ENCODE measurements at places on chromosomes 5 and 9. TPM values are rescaled to one million over a fixed set of nuclear protein-coding genes. Genes with fewer than 3 reads are reported as not detected.

GRCh38 chr5:56183506-56183905, 49.6 kb downstream of the ANKRD55 start:
- no peak overlapping the region for H3K4me3 ChIP-seq
- no peaks in the 10 kb centered on the region for H3K27me3 ChIP-seq
- no peak for DNase-seq
- H3K4me1 ChIP-seq: no peaks in the 10 kb centered on the region
- no peaks in the 10 kb centered on the region for H3K36me3 ChIP-seq

GRCh38 chr5:31711935-31712592, 73.1 kb downstream of the PDZD2 start:
- no peaks in the 10 kb centered on the region for H3K36me3 ChIP-seq
- H3K27ac ChIP-seq: no peak overlapping the region
- no peak for DNase-seq
- no peak overlapping the region for H3K4me3 ChIP-seq

GRCh38 chr9:128940946-128941755, 6.3 kb downstream of the DOLK start:
- no peak overlapping the region for H3K4me3 ChIP-seq
- H3K4me1 ChIP-seq: peaks cover 11% of the 10 kb centered on the region

GRCh38 chr5:68215898-68216244, 315 bp downstream of the PIK3R1 start:
- peak overlapping the region; percentile 85 for H3K4me3 ChIP-seq
- DNase-seq: no peak
- H3K4me1 ChIP-seq: peaks cover 47% of the 10 kb centered on the region
- H3K36me3 ChIP-seq: peaks cover 5% of the 10 kb centered on the region
- no peaks in the 10 kb centered on the region for H3K27me3 ChIP-seq

GRCh38 chr5:14753947-14754346, 89.4 kb downstream of the OTULIN start:
- no peak for DNase-seq
- H3K27me3 ChIP-seq: no peaks in the 10 kb centered on the region
- no peak overlapping the region for H3K27ac ChIP-seq
- H3K4me1 ChIP-seq: no peaks in the 10 kb centered on the region
- peaks cover 16% of the 10 kb centered on the region for H3K36me3 ChIP-seq
- H3K4me3 ChIP-seq: no peak overlapping the region

GRCh38 chr5:68548959-68549676, 333.6 kb downstream of the PIK3R1 start:
- H3K27ac ChIP-seq: no peak overlapping the region
- no peak for DNase-seq
- no peaks in the 10 kb centered on the region for H3K27me3 ChIP-seq
- H3K4me3 ChIP-seq: no peak overlapping the region
- no peaks in the 10 kb centered on the region for H3K4me1 ChIP-seq

DNA sequence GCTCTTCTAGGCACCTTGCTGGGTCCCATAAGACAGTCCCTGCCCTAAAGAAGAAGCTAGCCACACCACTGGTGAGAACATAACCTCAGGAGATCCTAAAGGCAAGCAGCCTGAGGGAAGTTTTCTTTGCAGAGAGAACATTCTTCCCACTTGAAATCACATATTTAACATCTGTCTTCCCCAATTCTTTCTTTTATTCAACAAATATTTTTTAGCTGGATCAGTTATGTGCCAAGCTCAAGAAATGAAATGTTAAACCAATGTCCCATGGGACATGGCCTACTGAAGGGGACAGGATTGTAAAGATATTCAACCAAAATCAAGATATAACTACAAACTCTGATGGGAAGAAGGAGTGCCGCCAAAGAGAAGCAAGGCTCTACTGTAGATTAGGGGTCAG, 36.5 kb downstream of the FOXI1 start:
- H3K27me3 ChIP-seq: no peaks in the 10 kb centered on the region
- H3K4me1 ChIP-seq: no peaks in the 10 kb centered on the region
- H3K4me3 ChIP-seq: no peak overlapping the region
- no peaks in the 10 kb centered on the region for H3K36me3 ChIP-seq
- H3K27ac ChIP-seq: no peak overlapping the region

DNA sequence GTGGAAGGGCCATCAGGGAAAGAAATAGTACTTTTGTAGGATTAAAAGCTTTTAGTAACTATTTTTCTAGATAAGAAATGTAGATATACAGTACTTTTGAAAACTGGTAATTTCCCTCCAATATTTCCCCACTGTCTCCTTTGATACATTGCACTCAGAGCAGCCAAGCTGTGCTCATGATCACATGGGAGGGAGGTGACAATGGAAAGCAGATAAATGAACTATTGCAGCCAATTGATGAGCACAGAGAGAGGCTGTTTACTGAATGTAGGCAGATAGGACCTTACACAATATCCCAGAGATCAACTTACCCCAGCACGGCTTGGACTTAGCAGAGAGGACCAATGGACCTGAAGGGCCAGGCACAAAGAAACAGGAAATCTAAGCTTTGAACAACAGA, 178.0 kb upstream of the NREP start:
- no peaks in the 10 kb centered on the region for H3K4me1 ChIP-seq
- no peaks in the 10 kb centered on the region for H3K36me3 ChIP-seq
- H3K27me3 ChIP-seq: no peaks in the 10 kb centered on the region
- no peak overlapping the region for H3K4me3 ChIP-seq

DNA sequence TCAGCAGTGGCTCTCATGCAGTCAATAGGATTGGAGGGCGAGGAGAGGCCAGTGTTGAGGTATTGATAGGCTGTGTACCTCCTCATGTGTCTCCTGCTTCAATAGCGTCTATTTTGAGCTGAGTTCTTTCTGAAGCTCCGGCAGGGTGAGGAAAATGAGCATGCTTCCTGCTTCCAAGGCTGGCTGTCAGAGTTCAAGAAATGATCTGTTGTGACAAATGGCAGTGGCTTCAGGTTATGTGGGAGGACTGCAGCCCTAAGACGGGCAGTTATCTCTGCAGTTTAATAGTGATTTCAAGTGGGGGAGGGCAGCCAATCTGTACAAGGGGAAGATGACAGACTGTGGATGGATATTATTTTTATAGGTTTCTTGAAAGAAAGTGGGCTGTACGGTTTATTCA, 54.0 kb upstream of the CXCL14 start:
- H3K4me1 ChIP-seq: no peaks in the 10 kb centered on the region
- no peaks in the 10 kb centered on the region for H3K36me3 ChIP-seq
- H3K27me3 ChIP-seq: no peaks in the 10 kb centered on the region
- DNase-seq: no peak
- no peak overlapping the region for H3K4me3 ChIP-seq

- H3K27me3 ChIP-seq: peaks cover 17% of the 10 kb centered on the region
- peaks cover 9% of the 10 kb centered on the region for H3K4me1 ChIP-seq
- H3K27ac ChIP-seq: no peak overlapping the region
- H3K4me3 ChIP-seq: no peak overlapping the region
- no peak for DNase-seq
Measured at GRCh38 chr5:78506261-78507024, 142.1 kb downstream of the LHFPL2 start.

- no peak overlapping the region for H3K27ac ChIP-seq
- H3K4me3 ChIP-seq: no peak overlapping the region
Measured at GRCh38 chr5:158922263-158922592, 177.5 kb downstream of the EBF1 start.

- no peak overlapping the region for H3K4me3 ChIP-seq
- DNase-seq: no peak
- H3K27ac ChIP-seq: no peak overlapping the region
- no peaks in the 10 kb centered on the region for H3K36me3 ChIP-seq
Measured at GRCh38 chr5:52861368-52861767, 73.7 kb downstream of the ITGA1 start.

- no peak overlapping the region for H3K4me3 ChIP-seq
- no peak for DNase-seq
- H3K36me3 ChIP-seq: no peaks in the 10 kb centered on the region
Measured at GRCh38 chr9:1303932-1304331, 253.8 kb downstream of the DMRT2 start.

DNA sequence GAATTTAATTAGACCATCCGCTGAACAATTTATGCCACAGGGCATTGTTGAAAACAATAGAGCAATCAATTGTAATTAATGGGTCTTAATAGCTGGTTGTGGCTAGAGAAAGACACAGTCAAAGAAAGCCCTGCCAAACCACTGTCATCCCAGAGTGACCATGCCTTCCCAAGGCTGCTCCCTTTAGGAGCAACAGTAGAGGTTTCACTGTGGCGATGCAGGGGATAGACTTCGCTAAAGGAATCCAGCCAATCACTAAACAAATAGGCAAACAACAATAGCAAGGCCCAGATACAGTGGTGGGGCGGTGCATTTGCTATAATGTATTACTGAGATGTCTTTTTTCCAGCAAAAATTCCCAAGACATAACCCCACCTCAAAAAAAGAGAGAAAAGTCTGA, 87.8 kb upstream of the SLC27A6 start:
- no peaks in the 10 kb centered on the region for H3K27me3 ChIP-seq
- DNase-seq: no peak
- H3K4me3 ChIP-seq: no peak overlapping the region
- no peaks in the 10 kb centered on the region for H3K36me3 ChIP-seq

SIL1 gene
- 16.7 TPM for total RNA-seq

CD72 gene
- 4.4 TPM for total RNA-seq

NUDT12 gene
- total RNA-seq: 2.8 TPM

SPATA9 gene
- not detected for total RNA-seq

TNC gene
- not detected for total RNA-seq

ERGIC1 gene
- 51.0 TPM for total RNA-seq
